ENCODE measurements at places on chromosomes 13 and 19.
A peak's percentile ranks its signal among the peaks of the same experiment; 100 is the strongest.

GRCh38 chr19:33780746-33781145 is 15.9 kb upstream of the KCTD15 start:
- DNase-seq: no peak

DNA sequence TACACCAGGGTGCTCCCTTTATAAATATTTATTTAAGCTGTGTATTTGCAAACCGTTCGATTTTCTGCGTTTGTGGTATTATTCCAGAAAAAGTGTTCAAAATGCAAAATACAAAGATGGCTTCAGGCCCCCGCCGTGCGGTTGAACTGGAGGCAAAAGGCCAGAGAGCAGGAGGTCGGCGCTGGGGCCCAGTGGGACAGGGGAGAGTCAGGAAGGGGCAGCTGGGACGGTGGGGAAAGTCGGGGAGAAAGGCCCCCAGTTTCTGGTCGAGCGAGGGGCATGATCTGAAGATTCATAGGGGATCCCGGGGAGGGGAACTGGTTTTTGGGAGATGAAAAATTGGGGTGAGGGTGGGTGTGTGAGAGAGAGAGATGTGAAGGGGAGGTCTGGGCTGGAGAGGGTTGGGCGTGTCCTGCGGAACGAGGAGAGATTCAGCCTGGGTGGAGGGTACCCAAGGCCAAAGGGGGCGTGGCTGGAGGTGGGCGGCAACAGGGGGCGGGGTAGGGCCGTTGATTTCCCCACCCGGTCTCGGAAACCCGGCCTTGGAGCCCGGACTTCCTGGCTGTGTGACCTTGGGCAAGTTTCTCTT is 678 bp downstream of the ISOC2 start:
- no peak for DNase-seq

DNA sequence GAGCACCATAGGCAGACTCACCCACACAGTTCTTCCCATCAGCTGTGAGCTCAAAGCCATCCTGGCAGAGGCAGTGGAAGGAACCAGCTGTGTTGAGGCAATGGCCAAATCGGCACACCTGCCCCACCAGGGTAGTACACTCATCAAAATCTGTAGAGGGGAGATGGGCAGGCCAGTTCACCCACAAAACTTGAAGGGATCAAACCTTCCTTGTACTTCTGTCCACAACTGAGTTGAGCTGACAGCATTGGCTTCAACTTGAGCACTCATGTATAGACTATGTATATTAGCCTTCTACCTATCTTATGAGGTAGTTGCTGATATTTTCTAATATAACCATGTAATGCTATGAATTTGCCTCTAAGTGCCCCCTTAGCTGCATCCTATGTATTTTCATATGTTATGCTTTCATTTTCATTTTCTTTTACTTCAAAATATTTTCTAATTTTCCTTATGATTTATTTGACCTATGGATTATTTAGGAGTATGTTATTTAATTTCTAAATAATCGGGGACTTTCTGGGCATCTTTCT is 42.9 kb downstream of the CCL25 start:
- no peak for DNase-seq

DNA sequence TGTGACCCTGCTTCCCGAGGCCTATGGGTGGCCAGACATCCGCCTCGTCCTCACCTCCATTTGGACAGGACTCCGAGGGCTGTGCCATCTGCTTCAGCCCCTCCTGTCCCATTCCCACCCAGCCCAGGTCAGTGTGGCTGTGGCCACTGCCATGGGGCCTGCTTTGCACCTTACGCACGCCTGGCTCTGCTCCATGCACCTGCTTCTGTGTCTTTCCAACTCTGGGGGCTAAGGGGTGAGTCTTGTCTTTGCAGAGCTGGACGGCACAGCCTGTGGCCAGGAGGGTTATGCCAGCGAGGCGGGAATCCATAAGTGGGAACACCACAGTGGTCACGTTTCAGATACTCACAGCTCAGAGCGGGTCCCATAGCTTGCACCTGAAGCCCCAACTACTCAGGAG is 5.2 kb upstream of the ZNF554 start:
- no peak for DNase-seq

GRCh38 chr13:24763596-24764275 is at the start of gene RNF17:
RNF17 (plus strand) TSS chr13:24764169; CDS start chr13:24764204, 35 bp downstream.
- DNase-seq: no peak

DNA sequence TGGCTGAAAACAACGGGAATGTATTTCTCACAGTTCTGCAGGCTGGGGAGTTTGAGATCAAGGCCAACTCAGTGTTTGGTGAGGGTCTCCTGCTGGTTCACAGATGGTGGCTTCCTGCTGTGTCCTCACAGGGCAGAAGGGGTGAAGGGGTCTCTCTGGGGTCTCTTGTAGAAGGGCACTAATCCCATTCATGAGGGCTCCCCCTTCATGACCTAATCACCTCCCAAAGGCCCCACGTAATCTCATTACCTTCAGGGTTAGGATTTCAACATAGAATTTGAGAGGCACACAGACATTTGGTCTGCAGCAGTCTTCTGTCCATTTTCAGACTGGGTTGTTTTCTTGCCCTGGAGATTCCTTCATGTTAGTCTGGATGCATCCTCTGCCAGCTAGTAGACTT is 11.6 kb downstream of the ZNF444 start:
- no peak for DNase-seq

DNA sequence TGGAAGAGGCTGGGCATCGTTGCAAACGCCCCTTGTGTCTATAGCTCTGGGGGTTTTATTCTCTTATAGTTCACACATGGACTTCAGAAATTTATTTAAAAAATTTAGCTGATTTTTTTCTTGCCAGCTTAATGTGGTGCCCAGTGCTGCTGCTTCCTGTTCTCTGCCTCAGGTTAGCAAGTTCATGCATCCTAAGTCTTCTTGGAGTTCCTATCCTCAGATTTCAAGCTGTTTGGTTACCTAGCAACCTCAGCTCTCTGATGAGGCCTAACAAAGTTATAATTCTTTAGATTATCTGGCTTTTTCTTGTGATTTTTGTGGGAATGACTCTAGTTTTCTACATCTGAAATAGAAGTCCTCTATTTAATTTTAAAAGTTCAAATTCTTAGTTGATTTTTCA is 250.9 kb downstream of the MAB21L1 start:
- DNase-seq: no peak

GRCh38 chr13:53759016-53759415 is 730.4 kb downstream of the OLFM4 start:
- DNase-seq: no peak

DNA sequence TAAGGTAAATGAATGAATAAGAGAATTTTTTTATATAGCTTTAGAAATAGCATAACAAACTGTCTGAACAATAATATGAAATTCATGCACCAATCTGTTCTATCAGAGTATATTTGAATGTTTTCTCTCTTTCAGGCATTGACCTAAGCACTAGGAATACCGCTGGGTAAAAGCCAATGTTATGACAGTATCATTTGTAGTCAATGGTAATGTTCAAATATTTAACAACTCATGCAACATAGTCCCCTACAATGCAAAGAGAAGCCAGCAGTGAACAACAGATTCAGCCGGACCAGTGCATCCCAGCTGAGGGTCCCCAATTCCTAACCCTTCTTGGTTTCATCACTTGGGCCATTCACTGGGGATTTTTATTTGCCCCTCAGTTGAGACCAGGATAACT is 52.6 kb upstream of the MYCBP2 start:
- no peak for DNase-seq

GRCh38 chr19:28258829-28259228 is 954.1 kb downstream of the UQCRFS1 start:
- DNase-seq: no peak

GRCh38 chr13:27665333-27665732 is 43.6 kb downstream of the POLR1D start:
- no peak for DNase-seq

DNA sequence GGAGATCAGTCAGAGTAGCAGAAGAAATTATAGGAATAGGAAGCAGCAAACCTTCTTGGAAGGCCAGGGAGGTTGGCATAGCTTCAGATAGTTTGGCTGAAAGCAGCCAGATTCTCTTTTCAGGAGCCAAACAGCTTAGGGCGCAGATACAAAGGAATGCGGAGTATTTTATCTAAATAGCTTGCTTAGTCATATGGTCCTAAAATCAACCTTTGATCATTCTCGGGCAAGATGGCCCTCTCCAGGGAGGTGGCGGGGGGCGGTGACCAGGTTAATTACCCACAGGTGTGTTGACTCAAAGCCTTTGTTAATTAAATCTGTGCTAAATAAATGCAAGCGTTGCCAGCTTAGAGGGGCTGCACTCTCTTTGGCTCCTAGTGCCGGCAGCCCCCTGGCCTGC is 12.5 kb upstream of the NCR1 start:
- DNase-seq: no peak

- no peak for DNase-seq
Measured at GRCh38 chr13:70788074-70788473, 679.8 kb upstream of the KLHL1 start.

GRCh38 chr19:6198896-6199239 is 63.4 kb downstream of the ACSBG2 start:
- DNase-seq: no peak

- DNase-seq: no peak
Measured at GRCh38 chr13:45565331-45565730, 50.2 kb downstream of the ERICH6B start.

DNA sequence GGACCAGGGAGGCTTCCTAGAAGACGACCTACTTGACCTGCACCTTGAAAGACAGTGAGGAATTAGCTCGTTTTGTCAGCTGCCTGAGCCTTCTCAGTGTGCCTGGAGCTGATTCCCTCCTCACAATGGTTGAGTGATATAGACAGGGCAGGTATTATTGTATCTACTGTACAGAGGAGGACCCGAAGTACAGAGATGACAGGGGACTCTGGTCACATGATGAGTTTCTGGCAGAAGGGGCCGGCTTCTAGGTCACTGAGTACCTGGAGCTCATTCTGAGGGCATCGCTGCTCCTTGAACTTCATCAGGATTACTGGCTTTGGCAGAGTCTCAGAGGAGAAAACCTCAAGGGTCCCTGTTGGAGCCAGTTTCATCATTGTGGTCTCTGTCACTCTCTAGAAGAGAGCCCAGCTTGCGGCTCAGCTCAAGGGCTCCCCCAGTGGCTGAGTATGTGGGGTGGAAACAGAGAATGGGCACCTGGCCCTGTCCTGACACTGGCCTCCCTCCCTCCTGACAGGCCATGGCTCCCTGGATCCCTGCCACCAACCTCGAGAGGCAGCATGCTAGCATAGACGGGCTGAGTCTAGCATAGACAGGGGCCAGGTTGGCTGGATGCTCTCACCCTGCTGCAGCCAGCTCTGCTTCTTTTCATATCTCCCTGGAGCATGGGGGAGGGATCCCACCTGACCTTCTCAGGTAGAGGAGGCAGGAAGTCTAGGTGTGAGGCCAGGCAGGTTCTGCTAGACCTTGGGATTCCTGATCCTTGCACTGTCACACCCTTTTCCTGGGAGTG is 38.7 kb downstream of the NFIX start:
- no peak for DNase-seq

GRCh38 chr19:11535792-11536595 is 2.7 kb upstream of the CNN1 start:
- peak; percentile 90 for DNase-seq

- DNase-seq: no peak
Measured at GRCh38 chr13:110921695-110922094, 6.8 kb upstream of the ANKRD10 start.

GRCh38 chr13:25923217-25924085 is 128.4 kb downstream of the SHISA2 start:
- DNase-seq: no peak

DNA sequence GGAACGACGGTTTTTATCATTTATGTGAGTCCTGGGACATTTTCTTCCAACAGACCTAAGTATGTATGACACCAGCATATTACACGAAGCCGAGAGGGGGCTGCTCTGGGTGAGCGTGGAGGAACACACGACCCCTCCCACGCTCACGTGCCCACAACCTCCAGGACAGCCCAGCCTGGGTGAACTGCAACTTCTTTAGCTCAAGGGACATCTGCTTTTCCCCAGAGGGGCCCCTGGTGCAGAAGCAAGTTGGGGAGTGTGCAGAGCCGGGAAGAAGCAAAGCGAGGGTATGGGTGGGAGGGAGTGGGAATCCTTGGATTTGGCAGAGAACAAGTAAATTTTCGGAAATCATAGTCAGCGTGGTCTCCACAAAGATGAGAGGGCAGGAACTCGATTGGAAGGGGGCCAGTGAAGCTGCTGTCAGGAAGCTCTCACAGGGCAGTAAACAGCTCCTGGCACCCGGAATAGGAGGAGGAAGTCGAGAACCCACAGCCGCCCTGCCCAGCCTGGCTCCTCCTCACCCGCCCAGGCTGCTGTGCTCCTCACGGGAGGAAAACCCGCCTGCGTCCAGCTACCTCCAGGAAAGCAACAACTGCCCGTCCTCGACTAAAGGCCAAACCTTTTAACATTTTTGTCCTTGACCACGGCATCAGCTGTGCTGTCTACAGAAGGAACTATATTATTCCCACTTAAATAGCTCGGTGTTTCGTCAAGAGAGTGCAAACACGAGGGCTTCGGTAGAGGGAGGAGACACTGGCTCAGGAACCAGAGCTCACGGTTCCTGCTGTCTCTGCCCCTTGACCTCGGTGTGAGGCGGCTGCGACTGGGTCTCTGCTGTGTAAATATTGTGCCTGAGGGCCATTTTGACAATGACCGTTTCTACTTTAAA is 17.2 kb upstream of the CFAP97D2 start:
- DNase-seq: no peak

DNA sequence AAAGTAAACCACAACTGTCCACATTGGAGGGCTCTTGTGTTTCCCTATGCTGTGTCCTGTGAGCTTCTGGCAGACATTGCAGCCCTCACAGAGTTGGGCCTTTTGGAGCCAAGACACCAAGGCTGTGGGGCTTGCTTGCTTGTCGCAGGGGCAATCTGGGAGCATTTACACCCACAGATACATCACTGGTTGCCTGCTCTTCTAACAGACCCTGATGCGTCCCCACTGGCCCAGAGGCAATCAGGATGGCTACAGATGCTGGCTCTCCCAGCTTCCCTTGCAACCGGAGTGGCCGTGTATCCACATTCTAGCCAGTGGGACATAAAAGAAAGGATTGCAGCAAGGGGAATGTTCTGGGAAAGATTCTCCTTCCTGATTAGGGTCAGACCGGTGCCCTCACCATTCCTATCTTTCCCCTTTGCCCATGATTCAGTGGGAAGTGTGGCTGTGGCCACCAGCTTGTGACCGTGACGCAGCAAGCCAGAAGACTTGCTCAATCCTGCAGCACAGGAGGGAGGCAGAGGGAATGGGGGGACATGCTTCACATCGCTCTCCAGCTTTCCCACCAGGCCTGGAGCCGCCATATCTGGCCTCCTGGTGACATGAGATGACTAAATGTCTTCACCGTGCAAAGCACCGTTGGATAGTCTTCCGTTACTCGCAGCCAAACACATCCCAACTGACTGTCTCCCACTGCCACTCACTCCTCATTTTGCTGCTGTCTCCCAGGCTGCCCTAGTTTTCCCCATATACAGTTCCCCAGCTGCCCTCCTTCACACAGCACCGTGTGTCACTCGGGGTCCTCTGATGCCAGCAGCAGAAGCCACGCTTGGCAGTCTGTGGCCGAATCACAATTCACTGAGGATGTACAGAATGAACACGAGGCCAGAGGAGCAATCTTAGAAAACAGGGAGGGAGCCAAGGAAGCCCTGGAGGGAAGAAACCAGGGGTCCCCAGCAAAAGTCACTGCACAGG is 151.0 kb downstream of the DPF1 start:
- no peak for DNase-seq
